Hypothalamus (tissue), 51 donors: ENCODE measurements at places on chromosomes 1 and 21.

DNA sequence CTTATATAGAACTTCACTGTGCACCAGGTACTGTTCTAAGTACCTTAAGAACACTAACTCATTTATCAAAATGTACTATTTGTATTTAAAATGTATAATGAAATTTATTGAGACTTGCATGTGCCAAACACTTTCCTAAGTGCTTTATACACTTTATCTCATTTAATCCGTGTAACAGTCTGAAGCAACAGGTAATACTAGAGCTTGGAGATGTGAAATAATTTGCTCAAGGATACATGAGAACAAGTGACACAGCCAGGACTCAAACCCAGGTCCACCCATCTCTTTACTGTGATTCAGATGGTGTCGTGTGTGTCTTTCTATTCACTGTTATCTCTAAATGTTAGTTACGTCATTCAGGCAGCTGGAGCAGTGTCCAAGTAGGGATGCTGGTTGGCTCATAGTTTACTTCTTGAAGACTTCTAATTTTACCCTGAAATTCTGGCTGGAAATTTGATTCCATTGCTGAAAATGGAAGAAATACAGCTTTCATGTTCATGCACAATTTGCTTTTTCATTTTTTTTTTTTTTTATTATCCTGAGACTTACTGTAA is 169.7 kb upstream of the UBE2U start:
- DNase-seq, result no peak

- DNase-seq, result no peak
Measured at GRCh38 chr21:34524646-34525601, 12.9 kb upstream of the KCNE1 start.

GRCh38 chr1:156879876-156880275 is 13.6 kb upstream of the PEAR1 start:
- DNase-seq, result no peak

DNA sequence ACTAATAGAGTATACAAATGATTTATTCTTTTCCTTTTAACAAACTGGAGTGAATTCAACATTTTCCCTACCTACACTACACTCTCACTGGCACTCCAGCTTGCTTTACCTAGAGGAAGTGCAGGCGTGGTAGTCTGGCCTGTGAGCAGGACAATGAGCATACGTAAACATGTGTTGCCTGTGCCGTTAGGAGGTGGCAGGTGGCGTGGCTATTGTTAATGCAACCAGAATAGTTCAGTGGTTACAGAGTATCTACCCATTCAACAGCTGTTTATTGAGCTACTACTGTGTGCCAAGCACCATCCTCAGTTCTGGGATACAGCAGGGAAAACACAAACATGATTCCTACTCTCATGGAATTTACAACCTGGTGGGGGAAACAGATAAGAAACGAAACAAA is 299.7 kb upstream of the KAZN start:
- no peak for DNase-seq

DNA sequence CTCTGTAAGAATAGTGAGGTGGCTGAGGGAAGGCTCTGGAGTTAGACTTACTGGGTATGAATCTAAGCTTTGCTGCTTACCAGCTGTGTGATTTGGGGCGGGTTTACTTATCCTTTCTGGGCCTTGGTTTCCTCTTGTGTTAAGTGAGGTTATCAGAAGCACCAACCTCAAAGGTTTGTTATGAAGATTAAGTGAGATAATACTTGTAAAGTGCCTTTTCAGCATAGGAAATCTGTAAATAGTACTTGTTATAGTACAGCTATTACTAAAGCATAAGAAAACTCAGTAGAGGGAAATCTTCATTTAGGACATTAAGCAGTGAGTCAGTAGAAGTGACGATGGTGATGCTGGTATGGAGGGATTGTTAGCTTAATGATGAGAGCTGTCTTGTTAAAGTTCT is 12.1 kb downstream of the HHAT start:
- DNase-seq, result no peak

GRCh38 chr1:12204140-12204539 is 25.7 kb upstream of the VPS13D start:
- DNase-seq, result no peak

- no peak for DNase-seq
Measured at GRCh38 chr1:176450526-176450925, 12.4 kb upstream of the PAPPA2 start.

DNA sequence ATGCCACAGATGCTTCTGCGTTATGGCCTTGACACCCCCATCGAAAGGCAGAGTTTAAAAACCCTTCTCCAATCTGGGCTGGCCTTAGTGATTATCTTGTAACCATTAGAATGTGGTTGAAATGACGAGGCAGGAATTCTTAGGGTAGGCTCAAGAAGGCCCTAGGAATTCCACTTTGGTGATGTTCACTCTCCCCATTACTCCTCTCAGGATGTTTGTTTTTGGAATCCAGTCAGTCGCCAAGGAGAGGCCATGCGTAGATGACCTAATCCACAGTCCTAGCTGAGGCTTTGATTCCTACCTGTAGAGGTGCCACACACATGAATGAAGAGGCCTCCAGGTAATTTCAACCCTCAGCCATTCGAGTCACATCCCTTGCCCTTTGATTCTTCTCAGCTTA is 318.2 kb downstream of the NEGR1 start:
- no peak for DNase-seq

- DNase-seq, result no peak
Measured at GRCh38 chr1:115036814-115037507, 7.3 kb downstream of the TSHB start.

GRCh38 chr1:109025694-109026093 is 16.2 kb downstream of the WDR47 start:
- no peak for DNase-seq

GRCh38 chr1:245589906-245590305 is 435.1 kb downstream of the KIF26B start:
- DNase-seq, result no peak

GRCh38 chr1:202255343-202255742 is 61.7 kb downstream of the LGR6 start:
- DNase-seq, result no peak

DNA sequence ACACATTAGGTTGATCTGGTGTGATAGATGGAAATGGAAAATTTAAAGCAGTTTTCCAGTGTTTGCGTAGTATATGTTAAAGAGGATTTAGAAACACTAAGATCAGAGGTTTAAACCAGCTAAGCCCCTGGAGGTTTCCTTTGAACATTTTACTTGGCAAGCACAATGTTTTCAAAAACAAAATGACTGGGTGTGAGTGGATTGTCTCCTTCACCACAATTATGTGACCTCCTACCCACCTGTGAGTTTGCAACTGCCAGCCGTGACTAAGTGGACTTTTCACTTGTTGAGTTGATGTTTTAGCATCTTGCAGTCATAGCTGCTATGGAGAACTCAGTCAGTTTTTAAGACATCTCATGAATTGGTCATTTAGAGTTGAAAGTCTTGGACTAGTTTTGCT is 4.7 kb downstream of the CCDC190 start:
- DNase-seq, result no peak

DNA sequence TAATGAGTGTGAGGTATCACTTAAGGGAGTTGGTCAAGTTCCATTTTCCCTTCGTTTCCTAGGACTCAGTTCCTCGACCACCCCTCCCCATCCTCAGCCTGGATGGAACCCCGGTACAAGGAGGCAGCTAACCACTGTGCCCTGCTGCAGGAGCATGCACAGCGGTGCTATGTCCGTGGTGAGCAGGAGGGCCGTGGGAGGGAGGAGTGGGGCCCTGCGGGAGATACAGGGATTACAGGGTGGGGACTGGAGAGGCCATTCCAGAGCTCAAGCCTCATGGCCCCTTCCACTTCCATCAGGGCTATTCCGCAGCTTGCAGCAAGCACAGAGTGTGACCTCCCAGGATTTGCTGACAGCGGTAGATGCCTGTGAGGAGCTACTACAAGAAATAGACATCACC is 25.8 kb downstream of the HYI start:
- no peak for DNase-seq

- no peak for DNase-seq
Measured at GRCh38 chr1:244111027-244111426, 59.9 kb downstream of the ZBTB18 start.

DNA sequence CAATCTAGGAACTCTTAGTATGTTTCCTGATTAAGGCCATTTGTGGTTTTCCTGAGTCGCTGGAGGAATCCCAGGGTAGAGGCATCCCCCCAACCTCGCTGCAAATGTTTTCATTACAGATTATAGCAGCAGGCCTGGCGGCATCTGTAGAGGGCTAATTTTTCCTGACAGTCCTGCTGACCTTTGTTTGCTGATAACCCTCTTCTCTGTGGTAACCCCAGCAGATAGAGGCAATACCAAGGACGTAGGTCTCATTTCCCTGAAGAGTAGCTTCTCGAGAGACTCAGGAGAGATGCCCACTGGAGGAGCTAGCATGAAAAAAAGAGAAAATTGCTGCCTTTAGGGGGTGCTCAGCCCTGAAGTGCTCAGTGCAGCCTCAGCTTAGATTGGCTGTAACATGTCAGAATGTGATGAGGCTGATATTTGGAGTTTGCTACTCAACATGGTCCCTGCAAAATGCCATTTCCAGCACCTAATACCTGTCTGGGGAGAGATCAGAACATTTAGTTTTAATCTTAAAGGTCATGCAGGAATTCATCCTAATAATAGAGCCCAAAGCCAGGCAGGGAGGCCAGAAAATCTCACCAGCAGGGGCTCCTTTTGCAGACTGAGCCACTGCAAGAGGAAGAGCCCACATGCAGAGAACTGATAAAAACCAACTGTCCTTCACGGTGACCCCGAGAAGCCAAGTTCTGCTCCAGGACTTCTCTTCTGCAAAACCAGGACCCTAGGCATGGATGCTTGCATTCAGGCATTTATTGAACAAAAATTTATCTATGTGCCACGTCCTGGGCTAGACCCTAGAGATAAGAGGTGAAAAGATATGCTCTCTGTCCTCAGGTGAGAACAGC is 184.5 kb downstream of the KAZN start:
- DNase-seq, result no peak

- DNase-seq, result no peak
Measured at GRCh38 chr1:233940908-233941307, 36.4 kb downstream of the SLC35F3 start.

- DNase-seq, result no peak
Measured at GRCh38 chr1:178953538-178954324, 72.0 kb upstream of the FAM20B start.

DNA sequence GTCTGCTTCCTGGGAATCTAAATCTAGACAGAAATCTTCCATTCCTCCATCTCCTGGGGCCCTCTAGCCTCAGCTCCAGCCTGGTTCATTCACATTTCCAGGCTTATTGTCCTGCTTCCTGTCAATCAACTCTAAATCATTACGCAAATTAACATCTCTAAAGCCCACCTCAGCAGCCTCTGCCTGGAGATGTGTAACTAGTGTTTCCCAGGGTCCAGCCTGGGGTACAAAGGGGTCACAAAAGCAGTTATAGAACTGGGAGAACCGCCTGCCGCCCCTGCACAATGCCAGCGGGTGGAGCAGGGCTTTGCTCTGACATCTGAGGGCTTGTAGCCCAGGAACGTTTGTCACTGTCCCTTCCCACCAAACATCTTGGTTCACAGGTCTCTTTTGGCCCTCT is 373.5 kb downstream of the RRAGC start:
- DNase-seq, result no peak

- DNase-seq, result no peak
Measured at GRCh38 chr1:178461701-178462100, 35.1 kb downstream of the CLEC20A start.

DNA sequence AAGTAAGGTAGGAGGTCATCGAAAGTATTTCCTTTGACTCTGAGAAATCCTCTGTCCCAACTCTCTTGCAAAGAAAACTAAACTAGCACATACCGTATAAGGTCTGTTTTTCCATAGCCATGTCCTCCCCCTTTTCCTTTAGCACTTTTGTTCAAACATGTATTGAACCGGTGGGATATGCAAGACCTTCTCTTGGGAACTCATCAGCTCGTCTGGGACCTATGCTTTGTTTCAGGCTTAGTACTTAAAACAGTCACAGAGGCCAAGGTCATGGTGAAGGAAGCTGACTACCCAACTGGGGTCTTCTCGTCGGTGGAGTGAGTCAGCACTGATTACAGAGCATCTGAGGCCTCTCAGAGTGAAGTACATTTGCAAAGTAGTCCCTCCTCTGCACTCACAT is 185.0 kb downstream of the ZBTB18 start:
- no peak for DNase-seq

DNA sequence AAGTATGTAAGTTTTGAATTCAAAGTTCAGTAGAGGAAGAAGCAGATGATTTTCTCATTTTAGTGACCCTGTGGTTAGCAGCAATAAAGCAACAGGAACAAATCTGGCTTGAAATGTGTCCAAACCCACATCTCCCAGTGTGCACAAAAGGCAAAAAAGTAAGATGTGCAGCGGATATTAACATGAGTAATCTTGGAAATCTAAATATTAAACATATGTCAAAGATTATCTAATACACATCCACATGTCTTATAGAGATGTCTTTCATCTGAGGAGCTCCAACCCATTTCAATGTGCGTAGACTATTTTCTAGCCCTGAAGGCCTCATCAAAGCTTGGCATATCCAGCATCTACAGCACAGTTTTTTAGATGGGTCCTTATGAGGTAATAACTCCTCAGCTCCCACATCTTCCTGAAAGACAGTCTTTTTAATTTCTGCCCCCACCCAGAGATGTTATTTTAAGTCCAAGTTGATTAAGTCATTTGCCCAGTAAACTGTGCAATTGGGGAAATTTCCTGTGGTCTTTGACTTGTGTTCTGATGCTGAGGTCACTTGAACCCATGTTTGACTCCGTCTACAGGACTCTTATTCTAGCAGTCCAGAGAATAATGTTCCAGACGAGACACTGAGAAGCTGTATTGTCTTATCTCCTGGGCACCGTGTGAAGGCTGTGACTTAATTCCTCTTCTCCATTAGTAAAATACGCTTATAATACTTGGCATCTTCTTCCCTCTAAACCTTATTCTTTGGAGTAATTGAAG is 73.7 kb downstream of the LMO4 start:
- DNase-seq, result no peak

- DNase-seq, result no peak
Measured at GRCh38 chr1:231847612-231848397, 221.2 kb downstream of the DISC1 start.

DNA sequence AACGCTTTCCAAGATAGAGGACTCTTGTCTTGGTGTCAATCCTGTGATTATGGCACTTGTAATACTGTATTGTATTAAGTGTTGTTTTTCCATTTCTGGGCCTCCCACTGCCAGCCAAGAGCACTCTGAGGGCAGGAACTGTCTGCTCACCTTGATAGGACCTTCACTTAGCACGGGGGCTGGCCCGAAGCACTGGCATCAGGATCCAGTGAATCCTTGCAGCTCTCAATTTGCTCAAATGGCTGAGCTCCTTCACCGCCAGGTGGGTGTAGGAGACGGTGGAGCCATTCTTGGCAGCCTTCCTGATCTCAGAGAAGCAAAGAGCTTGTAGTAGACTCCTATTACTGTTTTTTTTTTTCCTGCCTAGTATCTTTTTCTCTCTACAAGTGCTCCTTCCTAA is 17.7 kb downstream of the MECR start:
- peak; percentile 39 for DNase-seq

GRCh38 chr1:3215198-3216014 is 146.4 kb downstream of the PRDM16 start:
- DNase-seq, result peak; percentile 67

GRCh38 chr1:212630158-212630900 is 21.8 kb downstream of the ATF3 start:
- peak; percentile 19 for DNase-seq

- no peak for DNase-seq
Measured at GRCh38 chr1:155062702-155063411, 683 bp upstream of the EFNA4 start.
